ENCODE measurements at places on chromosomes 7 and 10.
A peak's percentile ranks its signal among the peaks of the same experiment; 100 is the strongest.

DNA sequence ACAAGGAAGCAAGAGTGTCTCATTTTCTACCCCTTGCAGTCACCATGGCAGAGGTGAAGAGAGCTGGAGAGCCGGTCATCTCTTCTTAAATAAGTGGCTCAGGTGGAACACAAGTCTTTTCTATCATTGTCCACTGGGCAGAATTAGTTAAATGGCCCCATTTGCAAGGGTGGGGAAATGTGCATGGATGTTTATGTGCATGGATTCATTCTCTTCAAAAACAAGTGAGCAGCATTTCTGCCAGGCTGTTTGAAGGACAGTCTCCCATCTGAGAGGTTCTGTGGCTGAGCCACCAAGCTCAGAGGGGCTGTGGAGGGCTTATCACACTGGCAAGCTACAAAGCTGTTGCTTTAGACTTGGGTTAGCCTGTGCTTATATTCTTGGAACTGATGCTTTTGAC is 370.3 kb upstream of the MTPN start:
- no peak for DNase-seq

- no peak for DNase-seq
Measured at GRCh38 chr7:34751725-34752643, 94.0 kb downstream of the NPSR1 start.

DNA sequence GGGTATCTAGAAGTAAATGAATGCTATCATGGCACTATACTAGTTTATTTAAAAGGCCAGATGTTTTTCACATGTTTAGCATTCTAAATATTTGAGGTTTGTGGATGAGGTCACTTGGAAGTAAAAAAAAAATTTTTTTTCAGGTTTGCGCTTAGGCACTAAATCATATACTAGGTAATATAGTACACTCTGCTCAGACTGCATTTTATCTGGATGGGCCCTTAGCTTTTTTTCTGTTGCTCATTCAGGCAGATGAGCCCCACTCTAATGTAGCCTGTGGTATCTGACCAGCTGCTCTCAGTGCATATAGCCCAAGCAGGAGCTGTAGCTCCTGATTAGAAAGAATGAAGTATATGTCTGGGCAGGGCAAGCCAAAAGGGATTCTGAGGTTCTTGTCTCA is 210.1 kb downstream of the AUTS2 start:
- DNase-seq, result no peak

DNA sequence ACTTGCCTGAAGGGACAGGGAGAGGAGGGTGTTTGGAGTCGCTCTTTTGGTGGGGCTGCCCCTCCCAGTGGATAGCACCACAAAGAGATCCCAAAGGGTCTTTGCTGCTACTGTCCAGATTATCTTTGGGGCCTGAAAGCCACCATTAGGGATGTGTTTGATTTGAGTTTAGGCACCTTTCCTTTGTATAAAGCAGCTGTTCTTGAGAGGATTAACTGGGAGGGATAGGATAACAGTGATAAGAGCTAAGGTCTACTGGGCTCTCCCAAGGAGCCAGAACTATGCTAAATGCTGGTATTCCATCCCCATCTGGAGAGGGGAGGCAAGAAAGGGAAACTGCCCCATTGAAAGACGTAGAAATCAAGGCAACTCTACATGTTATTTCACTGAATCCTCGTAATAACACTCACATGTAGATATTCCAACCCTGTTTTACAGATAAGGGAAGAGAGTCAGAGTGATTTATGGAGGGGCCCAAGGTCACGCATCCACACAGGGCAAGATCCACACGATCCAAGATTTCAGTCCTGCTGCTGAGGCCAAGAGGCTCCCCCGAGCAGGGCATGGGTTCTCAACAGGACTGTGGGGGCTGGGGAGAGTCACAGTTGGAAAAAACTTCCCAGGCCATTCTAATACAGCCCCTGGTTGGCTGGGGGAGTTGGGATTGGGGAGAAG is 11.1 kb upstream of the TCF7L2 start:
- no peak for DNase-seq

- no peak for DNase-seq
Measured at GRCh38 chr10:37549054-37549453, 308.4 kb downstream of the ZNF248 start.

DNA sequence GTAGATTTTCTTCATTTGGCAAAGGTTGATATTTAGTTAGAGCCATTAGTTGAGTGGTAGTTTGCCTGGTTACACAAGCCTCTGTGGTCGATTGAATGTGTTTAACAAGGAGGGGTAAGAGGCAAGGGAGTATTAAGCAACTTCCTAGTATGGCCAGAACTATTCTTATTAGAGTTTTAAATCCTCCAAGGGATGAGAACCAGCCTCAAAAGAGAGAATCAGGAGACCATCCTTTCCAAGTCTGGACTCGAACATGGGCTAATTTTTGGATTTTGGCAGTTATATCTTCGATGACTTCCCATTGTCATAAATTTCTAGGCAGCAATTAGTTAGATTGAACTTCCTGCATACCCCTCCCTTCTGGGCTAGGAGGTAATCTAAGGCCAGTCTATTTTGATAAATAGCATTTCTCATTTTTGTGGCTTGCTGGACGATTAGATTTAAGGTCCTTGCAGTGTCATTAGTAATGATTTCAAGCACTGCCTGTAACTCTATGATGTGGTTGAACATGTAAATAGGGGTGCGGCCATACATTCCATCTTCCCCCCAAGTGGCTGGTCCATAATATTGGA is 219.5 kb upstream of the KCND2 start:
- DNase-seq, result no peak

GRCh38 chr10:8026349-8027259 is 27.9 kb upstream of the GATA3 start:
- no peak for DNase-seq

DNA sequence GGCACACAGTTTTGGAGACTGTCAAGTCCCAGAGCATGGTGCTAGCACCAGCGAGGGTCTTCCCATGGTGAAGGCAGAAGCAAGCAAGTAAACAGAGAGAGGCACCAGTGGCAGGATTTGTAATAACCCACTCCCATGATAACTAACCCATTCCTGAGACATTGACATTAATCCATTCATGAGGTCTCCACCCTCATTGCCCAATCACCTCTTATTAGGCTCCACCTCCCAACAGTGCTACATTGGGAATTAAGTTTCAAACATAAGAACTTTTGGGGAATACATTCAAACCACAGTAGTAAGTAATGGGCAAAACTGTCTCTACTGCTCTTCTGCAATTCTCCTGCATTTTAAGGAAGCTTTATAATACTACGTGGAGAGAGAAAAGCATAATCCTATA is 193.6 kb downstream of the CACNA2D1 start:
- no peak for DNase-seq

GRCh38 chr10:76358743-76359395 is 927.4 kb downstream of the LRMDA start:
- DNase-seq, result no peak

DNA sequence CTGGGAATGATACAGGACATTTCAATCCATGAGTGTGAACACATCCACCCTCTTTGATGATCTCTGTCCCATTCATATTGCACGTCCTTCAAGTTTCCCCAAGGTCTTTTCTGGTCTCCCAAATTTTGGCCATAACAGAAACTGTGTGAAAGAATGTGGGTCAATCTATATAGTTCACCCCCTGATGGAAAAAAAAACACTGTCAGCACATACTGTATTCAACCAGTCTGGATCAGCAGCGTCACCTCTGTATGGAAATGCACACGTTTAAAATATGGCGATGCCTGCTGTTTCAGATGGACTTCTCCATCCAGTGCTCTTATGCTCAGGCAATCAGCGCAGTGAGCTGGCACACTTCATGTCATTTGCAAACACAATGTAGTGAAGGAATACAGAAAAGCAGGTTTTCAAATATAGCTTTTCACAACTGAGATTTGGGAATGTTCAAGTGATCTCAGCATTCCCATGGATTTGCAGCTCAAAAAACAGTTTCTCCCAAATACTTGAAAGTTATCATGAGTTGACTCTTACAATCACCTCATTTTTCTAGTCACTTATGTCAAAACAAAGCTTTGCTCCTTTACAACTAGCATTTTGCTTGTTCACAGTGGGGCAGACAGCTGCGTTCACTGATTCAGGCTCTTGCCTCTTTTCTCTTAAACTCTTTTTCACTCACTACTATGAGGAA is 61.1 kb downstream of the FAM13C start:
- DNase-seq, result no peak

DNA sequence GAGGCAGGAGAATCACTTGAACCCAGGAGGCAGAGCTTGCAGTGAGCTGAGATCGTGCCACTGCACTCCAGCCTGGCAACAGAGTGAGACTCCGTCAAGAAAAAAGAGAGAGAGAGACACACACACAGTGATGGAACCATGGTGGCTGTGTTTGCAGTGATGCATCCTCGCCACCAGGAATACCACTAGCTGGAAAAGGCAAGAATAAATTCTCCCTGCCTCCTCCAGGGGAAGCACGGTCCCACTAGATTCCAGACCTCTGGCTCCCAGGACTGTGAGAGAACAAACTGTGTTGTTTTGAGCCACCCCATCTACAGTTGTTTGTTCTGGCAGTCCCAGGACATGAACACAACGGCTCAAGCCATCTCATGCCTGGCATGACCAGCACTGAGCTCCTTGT is 320.3 kb upstream of the FOXK1 start:
- no peak for DNase-seq

DNA sequence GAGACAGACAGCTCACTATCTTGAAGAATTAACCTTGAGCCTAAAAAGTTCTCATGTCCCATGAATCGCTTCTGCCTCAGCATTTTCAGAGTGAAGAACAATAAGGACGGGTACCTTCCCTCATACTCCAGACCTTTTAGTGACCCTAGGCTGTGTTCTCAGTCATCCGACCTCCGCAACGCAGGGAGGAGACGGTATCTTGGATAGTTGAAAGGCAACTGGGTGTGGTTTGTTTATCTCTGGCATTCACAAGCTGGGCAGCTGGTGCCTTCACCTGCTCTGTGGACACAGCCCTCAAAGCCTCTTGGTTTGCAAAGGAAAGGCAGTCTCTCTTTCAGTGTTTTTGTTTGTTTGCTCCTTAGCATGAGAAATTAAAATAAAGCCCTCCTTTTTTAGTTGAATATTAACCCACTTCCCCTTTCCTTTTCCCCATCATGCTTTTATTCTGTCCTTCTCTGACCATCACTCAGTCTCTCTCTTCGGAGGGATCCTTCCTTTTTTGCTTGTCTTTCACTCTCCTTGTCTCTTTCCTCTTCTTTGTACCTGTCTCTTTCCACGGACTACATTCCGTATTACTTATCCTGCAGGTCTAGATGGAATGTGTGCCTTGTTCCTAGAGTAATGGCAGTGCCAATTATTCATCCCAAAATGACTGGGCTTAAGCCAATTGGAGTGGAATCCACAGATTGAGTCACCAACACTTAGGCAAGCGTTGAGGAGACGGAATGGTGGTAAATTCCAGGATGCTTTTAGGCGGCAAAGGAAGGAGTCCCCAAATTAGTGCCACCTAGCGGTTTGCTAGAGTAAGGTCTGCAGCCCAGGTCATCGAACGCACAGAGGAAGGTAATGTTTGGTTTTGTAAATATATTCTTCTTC is 45.8 kb downstream of the PRR15 start:
- peak; percentile 52 for DNase-seq

DNA sequence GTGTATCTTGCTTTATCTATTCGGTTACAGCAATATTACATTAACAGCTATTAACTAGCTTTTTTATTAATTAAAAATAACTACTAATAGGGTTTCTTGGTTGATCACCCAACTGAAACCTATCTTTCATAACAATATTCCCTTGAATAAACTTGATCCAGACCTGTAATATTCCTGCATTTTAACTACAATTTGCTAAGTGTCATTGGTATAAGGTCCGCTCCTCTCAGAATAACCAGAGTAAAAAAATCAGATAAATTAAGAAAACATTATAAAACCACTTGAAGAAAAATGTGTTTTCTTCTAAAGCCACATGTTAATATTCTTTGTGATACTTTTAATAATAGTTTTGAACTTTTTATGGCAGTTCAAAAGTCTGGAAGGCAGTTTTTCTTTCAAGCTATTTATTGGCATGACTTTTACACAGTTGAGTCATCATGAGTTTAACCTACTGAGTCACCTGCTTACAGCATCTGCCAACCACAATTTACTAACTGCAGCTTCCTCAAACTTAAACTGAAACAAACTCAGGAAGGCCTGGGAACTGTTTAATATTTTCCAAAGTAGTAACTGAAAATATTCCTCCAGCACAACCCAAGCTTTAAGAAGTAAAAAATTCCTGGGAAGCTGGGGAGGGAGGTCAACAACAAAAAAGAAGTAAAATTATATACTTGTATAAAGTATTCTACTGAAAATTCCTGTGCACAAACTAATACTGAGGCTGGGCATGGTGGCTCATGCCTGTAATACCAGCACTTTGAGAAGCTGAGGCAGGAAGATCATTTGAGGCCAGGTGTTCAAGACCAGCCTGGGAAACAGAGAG is 103.2 kb downstream of the NRBF2 start:
- no peak for DNase-seq

- DNase-seq, result no peak
Measured at GRCh38 chr10:131174211-131174565, 137.3 kb downstream of the TCERG1L start.

GRCh38 chr7:139827042-139827441 is 2.0 kb upstream of the TBXAS1 start:
- no peak for DNase-seq

- DNase-seq, result no peak
Measured at GRCh38 chr10:21031232-21031795, 134.2 kb upstream of the NEBL start.

DNA sequence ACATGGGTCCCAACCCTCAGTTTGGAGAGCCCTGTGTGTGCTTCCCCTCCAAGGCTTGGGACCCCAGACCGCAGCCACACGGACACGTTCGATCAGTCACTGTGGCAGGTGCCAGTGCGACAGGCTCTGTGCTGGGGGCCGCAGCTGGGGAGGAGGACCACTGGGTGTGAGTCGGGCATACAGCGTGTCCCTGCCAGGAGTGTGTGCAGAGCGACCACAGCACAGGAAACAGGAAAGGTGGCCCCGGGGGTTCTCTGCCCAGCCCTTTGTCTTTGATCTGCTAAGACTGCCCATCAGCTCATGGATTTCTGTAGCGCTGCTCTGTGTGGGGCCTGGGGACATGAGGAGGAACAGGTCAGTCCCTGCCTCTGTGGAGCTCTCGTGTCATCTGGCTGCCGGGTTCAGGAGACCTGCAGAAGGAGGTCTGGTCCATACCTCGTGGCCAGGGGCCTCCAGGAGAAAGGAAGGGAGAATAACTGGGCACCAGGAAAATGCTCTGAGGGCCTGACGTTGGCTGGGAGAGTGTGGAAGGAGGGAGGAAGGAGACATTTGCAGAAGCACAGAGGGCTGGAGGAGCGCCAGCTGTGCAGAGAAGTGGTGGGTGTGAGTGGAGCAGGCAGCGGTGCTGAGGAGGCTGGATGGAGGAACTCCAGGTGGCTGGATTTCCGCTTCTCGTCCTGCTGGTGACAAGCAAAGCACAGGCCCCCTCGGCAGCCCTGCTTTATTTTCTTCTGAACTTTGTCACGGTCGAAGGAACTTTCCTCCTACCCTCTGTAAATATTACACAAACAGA is 4.1 kb downstream of the NUDT1 start:
- DNase-seq, result no peak

DNA sequence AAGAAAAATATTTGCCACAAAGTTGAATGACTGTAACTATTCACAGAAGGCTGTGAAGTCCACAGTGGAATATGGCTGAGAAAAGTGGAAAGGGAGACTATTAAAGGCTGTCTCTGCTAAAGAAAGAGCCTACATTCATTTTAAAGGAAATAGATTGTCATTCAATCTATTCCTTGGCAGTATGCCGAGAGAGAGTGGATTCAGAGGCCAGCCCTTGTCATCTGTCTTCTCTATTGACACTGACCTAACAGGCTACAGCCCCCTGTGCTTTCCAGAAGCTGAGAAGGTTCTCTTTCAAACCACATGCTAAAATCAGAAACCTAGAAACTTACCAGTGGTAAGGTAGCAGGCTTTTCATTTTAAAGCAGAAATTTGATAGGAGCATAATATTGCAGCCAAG is 12.1 kb downstream of the ODAD2 start:
- DNase-seq, result no peak

- no peak for DNase-seq
Measured at GRCh38 chr10:93067443-93068365, 6.0 kb upstream of the CYP26A1 start.

Measured in NCI-H1417 (cell line).